Central memory CD4-positive, alpha-beta T cell (primary cell): ENCODE measurements at places on chromosomes 7 and 10.

DNA sequence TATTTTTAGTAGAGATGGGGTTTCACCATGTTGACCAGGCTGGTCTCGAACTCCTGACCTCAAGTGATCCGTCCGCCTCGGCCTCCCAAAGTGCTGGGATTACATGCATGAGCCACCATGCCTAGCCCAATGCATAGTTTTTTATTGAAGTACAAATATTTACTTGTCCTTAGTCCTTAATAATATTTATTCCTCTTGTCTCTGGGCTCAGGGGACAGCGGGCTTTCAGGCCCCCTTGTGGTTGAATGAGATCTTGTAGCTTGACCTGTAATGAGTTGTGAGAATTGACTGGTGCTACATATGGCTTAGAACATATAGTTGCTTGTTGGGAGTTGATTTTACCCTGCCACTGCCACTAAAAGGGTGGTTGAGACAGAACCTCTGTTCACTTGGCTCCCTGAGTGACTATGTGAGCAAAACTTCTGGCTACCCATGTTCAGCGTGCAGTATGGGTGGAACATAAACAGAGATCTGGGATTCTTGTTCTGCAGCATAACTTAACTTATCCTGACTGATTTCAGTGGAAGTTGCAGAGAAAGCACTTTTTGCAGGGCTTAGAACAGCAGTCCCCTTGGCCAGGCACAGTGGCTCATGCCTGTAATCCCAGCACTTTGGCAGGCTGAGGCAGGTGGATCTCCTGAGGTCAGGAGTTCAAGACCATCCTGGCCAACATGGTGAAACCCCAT is 14.9 kb downstream of the CCL26 start:
- no peak for DNase-seq

DNA sequence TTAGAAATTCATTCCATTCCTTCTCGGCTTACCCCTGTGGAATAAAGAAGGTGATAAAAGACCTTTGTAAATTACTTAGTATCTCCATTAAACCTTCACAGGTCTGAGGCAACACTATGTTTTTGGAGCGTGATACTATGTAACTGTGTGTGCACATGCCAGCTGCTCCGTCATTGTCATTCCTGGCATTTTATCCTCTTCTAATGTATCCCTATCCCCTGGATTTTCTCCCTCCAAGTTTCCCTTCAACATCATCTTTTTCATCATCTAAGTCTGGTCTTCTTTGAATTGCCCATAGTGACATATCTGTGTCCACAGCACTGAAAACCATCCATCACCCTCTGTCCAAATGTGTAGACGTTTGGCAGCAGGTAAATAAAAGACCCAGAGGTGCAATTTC is 125.7 kb downstream of the TEX36 start:
- DNase-seq: no peak

GRCh38 chr10:22479419-22479818 is 134.1 kb downstream of the SPAG6 start:
- DNase-seq: no peak

- no peak for DNase-seq
These were observed 176.3 kb downstream of the PKD1L1 start for GRCh38 chr7:47771990-47772360.

DNA sequence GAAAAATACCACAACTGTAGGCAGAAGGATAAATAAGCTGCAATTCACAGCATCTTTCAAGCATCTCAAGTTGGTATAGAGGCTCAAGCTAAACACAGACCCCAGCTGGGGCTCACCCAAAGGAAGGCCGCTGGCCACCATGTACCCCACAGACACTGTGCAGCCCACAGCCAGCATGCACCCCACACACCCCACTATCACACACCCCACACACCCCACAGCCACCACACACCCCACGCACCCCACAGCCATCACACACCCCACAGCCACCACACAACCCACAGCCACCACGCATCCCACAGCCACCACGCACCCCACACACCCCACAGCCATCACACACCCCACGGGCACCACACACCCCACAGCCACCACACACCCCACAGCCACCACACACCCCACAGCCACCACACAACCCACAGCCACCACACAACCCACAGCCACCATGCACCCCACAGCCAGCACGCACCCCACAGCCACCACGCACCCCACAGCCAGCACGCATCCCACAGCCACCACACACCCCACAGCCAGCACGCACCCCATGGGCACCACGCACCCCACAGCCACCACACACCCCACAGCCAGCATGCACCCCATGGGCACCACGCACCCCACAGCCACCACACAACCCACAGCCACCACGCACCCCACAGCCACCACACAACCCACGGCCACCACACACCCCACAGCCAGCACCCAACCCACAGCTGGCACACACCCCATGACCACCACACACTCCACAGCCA is 214.7 kb downstream of the DNAJB6 start:
- no peak for DNase-seq

DNA sequence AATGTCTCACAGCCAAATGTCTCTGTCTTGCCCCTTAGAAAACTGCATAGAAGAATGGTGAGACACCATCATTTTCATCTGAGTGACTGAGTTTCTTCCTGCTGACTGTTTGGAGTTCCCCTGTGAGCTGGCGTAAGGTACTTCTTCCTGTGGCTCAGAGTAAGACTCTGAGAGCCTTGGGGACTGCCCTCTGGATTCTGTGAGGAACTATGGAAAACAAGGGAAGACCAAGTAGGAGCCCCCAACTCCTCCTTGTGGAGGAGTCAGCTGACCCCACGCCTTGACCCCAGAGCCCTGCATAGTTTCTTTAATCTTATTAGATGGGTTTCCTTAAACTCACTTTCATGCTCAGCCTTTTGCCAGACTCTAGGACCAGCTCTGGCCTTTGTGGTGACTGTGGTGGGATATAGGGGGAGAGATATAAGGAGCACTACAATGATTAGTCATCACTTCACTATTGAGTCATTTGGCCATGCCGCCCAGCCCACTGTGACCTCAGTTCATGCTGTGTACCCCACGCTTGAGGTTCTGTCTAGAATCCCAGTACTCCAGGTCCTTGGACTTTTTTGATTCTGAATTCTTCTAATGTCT is 51.8 kb upstream of the FAM133B start:
- DNase-seq: no peak

- DNase-seq: no peak
These were observed 19.7 kb upstream of the EXOC4 start for GRCh38 chr7:133233142-133233541.

DNA sequence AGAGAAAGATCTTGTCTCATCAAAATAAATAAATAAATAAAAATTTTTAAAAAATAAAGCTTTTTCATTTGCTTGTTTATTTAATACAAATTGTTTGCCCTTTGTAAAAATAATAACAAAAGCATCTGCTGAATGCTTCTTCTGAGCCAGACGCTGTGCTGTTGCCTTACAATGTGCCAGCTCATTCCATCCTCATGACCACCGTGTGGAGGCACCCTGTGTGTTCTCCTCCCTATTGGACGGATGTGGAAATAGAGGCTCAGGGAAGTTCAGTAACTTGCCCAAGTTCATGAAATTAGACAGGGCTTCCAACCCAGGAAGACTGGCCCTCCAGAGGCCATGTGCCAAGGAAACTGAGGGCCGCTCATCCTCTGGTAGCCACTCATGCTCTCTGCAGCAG is 120.6 kb downstream of the SH3PXD2A start:
- DNase-seq: no peak

DNA sequence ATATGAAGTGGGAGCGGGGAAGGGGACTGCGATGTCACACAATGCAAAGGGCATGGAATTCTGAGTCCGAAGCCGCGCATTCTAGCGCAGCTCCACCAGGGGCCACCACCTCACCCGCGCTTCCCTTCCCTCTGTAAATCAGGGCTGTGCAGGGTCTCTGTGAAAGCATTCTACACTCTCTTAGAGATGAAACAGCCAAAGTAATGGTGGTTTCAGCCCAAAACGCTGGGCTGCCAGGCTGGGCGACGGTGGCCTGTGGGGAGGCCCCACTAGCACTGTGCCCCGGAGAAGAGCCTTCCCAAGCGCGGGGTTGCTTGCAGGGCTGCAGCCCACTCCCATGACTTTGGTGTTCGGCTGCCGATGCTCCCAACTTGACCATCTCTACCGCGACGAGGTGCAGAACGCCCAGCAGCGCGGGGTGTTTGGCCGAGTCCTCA is 11.4 kb downstream of the ATG9B start:
- DNase-seq: peak; percentile 19

DNA sequence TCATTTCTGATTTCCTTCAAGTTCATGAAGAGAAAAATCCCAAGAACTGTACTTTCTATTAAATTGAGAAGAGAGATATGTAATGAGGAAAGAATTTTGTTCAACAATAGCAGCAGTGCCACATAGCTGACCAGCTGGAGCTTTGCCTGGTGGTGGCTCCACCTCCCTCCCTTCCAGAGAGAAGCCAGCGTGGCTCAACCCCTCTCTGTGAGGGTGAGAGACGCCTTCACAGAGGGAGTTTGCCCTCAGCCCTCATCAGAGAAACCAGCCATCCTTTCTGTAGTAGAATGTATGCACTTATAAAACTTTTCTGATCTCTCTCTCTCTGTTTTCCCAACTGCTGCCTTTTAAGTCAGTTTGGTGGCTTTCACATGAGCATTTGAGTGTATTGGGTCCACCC is 20.5 kb upstream of the COL1A2 start:
- no peak for DNase-seq

- no peak for DNase-seq
These were observed 37.1 kb upstream of the BICC1 start for GRCh38 chr10:58475322-58476277.

DNA sequence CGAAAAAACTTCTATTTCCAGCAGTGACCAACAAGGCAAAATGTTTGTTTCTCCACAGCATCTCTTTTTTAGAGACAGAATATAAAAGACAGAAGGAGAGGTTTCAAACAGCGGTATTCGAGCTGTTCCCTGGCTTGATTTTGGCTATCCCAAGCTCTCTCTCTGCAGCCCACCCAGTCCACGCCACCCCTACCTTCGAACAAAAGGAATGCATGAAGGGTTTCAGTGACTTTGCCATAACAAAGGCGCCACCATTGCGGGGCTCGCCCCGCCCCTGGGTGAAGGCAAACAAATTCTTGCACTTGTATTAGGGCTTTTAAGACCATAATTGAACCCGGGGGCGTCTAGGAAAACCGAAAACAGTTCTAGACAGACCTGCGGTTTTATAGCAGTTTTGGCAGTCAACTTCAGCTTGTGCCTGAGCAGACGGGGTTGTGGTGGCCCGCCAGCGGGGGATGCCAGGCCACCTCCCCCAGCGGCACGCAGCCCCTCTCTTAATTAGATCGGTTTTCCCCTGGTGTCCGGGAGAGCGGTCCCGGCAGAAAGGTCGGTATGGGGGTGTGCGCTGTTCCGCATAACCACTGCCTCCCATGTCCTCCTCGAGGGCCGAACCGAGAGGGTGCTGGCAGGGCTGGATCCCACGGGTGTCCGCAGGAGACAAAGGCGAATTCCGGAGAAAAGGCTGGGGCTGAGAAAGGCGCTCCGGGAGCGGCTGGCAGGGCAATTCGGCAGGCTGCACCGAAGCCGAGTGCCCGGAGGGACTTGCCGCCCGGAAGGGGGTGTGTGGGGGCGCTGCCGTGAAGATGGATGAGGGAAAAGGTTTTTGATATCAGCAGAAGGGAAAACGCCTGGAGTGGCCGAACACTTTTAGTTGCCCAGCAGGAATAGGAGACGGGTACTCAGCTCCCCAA is 2.7 kb upstream of the HOXA11 start:
- DNase-seq: no peak

GRCh38 chr7:7720193-7720592 is 1.8 kb upstream of the RPA3 start:
- no peak for DNase-seq

GRCh38 chr7:123169065-123169464 is 30.7 kb downstream of the SLC13A1 start:
- no peak for DNase-seq

GRCh38 chr10:22244001-22244400 is 26.2 kb upstream of the EBLN1 start:
- no peak for DNase-seq

DNA sequence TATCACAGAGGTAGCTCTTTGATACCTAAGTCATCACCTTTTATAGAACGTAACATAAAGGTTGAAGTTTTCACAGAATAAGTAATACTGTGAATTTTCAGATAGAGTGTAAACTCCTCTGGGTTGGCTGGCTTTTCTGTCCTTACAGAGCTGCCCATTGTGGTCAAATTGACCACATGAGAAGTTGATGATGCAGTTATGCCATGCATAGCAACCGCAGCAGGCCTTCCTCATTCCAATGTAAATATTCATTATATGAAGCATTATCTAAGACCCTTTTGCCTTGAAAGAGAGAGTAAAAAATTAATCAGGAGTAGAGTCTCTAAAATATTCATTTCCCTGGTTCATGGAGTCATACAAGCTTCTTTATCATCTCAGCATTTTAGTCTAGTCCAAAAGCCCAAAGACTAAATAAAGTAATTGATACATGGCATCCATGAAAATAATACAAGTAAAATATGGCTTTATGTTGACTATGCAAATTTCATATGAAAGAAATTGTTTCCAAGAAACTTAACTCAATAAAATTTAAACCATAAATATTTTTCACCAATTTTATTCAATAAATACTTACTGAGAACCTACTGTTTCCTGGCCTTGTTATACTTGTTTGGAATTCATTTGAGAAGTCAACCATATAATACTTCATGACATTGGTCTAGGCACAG is 516.4 kb downstream of the PCDH15 start:
- no peak for DNase-seq

DNA sequence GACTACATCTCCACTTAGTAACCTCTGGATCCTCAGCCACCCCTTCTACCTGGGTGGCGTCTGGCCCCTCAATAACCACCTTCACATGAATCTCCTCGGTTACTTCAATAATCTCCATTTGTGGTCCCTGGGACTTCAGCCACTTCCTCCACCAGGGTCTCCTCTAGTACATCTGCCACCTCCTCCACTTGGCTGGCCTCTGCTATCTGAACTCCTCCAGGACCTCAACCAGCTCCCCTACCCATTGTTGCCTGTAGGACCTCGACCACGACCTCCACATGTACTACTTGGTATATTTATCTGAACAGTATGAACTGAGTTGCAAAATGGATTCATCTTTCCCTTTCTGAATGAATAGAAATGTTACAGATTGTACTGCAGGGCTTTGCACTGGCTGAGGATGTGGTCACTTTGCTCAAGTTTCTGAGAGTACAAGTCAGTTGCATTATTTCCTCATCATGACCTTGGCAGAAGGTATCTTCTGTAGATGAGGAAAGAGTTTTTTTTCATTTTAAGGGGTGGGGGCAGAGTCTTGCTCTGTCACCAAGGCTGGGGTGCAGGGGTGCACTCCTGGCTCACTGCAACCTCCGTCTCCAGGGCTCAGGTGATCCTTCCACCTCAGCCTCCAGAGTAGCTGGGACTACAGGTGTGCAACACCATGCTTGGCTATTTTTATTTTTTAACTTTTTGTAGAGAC is 36.0 kb downstream of the MAT1A start:
- DNase-seq: no peak

DNA sequence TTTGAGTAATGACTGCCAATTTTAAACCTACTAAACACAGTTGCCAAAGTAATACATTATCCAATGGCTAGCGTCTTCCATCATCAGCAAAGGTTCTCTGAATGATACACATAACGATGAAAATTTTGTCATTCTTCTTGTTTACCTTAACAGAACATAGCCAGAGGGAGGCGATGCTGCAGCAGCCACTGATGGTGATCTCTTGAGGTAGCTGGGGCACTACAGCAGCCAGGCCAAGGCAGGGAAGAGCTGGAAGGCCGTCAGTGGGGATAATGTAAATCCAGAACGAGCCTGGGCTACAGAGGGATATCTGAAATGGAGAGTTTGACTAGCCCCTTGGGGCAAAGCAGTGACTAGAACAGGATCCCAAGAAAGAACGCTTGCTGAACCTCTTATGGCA is 38.8 kb downstream of the PRPS1L1 start:
- DNase-seq: no peak

GRCh38 chr7:150824379-150825177 is 24.0 kb downstream of the TMEM176A start:
- DNase-seq: no peak
